Activated CD4-positive, alpha-beta T cell treated with anti-CD3 and anti-CD28 coated beads, Interleukin-2, amount 10 ng/mL, durations not matched to agents 24 days and 14 days (primary cell): ENCODE measurements at places on chromosomes 6 and 20. TPM values are rescaled to one million over a fixed set of nuclear protein-coding genes. Genes with fewer than 3 reads are reported as not detected.

PABPC1L gene
- total RNA-seq, result 96.9 and 103 TPM in 2 replicates

SPTLC3 gene
- 0.26 and 0.33 TPM in 2 replicates for total RNA-seq

- no peak overlapping the region for H3K4me3 ChIP-seq
- no peaks in the 10 kb centered on the region for H3K36me3 ChIP-seq
- peaks cover 20% of the 10 kb centered on the region for H3K4me1 ChIP-seq
- DNase-seq, result no peak
These were observed 45.2 kb downstream of the MCUR1 start for GRCh38 chr6:13769034-13769654.

GRCh38 chr6:36126553-36127458 lies 3.5 kb upstream of the MAPK13 start:
- no peaks in the 10 kb centered on the region for H3K36me3 ChIP-seq
- H3K27ac ChIP-seq, result peak overlapping the region; percentile 30
- peaks cover 53% of the 10 kb centered on the region for H3K4me1 ChIP-seq
- DNase-seq, result no peak
- no peaks in the 10 kb centered on the region for H3K27me3 ChIP-seq

DNA sequence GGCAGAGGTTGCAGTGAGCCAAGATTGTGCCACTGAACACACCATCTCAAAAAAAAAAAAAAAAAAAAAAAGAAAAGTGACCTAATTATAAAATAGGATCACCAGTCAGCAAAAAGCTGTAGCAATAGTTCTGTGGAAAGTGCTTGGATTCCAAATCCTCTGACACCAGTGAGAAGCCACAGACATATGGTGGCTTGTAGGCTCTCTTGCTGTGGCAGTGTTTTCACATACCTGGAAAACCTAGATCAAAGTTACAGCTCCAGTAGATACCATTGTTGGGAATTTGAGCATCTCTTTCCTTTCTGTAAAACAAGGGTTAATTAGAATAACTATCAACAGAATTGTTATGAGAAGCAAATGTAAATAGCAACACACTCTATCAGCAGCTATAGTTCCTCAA lies 4.1 kb downstream of the CCDC170 start:
- H3K27me3 ChIP-seq, result peaks cover 46% of the 10 kb centered on the region
- H3K4me3 ChIP-seq, result no peak overlapping the region
- H3K4me1 ChIP-seq, result peaks cover 15% of the 10 kb centered on the region
- no peak overlapping the region for H3K27ac ChIP-seq
- no peaks in the 10 kb centered on the region for H3K36me3 ChIP-seq
- DNase-seq, result no peak

GRCh38 chr20:16947479-16947878 lies 199.3 kb downstream of the OTOR start:
- no peaks in the 10 kb centered on the region for H3K36me3 ChIP-seq
- H3K4me3 ChIP-seq, result no peak overlapping the region
- H3K27me3 ChIP-seq, result no peaks in the 10 kb centered on the region
- no peak overlapping the region for H3K27ac ChIP-seq

- peaks cover 2% of the 10 kb centered on the region for H3K4me1 ChIP-seq
- no peaks in the 10 kb centered on the region for H3K36me3 ChIP-seq
- H3K4me3 ChIP-seq, result no peak overlapping the region
- DNase-seq, result no peak
These were observed 262.0 kb upstream of the JARID2 start for GRCh38 chr6:14983599-14984518.
